Fibroblast of skin of right quadriceps (primary cell): ENCODE measurements at places on chromosomes 6 and 20.

DNA sequence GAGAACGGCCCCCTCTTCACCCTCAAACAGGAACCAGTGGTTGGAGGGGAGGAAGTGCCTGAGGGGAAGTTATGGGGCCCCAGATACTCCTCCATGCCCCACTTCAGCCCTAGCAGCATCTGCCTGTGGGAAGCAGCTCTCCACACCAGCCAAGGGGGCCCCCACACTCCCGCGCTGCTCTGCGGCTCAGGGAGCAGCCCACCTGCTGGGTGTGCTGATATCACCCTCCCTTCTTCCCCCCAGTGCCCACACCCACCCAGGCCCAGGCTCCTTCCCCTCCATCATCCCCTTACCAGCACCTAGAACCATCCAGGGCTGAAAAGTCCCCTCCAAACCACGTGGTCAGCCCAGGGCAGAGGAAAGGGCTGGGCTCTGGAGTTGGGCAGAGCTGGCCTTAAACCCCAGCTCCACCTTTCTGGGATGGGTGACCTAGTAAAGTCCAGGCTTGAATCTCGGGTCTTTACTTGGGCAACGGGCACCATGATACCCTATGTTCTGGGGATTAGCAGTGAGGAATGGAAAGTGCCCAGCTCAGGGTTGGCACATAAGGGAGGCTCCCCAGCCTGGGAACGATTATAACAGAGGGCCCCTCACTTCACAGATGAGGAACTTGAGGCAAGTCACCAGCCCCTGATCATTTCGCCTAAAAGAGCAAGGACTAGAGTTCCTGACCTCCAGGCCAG is 663 bp downstream of the LST1 start:
- no peak for DNase-seq

- no peak for DNase-seq
These were observed 55.7 kb upstream of the SLC23A2 start for GRCh38 chr20:5056801-5057599.

DNA sequence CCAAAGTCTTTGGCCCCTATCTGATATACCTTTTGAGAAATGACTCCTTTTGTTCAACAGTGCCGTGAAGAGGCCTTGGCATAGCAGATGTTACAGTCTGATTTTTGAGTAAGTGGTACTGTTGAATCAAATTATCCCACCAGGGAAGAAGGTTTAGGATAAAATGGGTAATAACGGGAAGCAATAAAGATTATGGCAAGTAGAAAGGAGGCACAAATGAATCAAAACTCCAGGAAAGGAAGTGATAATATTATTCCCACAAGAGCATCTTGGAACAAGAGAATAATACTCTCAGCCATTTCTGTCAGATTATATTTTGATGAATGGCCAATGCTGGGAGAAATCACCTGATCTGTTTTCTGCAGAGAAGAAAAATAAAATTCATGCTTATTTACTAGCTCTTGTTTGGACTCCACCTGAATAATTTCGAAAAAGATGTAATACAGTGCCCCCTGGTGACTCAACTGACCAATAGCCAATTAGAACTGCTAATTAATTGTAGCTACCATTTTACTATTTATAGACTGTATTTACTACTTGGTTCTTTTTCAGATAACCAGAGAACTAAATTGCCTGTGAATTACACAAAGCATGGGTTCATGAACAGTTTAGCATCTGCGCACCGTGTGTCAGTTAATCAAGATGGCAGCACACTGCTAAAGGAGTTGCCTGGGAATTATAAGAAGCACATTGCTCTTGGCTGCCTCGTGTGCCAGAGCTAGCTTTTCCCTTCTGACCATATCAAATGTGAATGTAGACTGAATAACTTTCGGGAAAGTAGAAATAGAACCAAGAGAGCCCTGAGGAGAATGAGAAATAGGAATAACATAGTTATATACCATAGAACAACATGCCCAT is 78.5 kb upstream of the TRDN start:
- peak; percentile 7 for DNase-seq

DNA sequence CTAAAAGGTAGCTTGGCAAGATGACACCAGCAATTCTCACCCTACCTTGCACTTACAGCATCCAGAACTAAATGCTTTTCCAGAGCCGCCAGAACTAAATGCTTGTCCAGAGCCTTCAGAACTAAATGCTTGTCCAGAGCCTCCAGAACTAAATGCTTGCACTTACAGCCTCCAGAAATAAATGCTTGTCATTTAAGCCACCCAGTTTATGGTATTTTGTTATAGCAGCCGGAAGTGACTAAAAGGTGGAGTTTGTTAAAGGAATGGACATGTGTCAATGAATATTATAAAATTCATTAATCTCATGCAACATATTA is 133.5 kb downstream of the GPX5 start:
- DNase-seq, result no peak

GRCh38 chr6:84356907-84357306 is 129.5 kb upstream of the CEP162 start:
- DNase-seq, result no peak

- no peak for DNase-seq
These were observed 73.2 kb downstream of the NPEPL1 start for GRCh38 chr20:58765780-58766179.

- no peak for DNase-seq
These were observed 514.1 kb downstream of the GRIK2 start for GRCh38 chr6:101907356-101908217.

DNA sequence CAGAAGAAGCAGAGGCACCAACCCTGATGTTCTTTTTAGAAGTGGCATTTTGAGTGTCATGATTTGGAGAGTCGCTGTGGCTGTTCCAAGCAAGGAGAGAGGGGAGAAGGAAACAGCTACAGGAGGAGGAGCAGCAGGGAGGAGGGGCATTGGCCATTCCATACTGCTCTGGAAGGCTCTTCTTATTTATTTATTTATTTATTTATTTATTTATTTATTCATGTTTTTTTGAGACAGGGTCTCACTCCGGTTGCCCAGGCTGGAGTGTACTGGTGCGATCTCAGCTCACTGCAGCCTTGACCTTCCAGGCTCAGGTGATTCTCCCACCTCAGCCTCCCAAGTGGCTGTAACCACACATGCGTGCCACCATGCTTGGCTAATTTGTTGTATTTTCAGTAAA is 178.3 kb upstream of the PROKR2 start:
- DNase-seq, result no peak

DNA sequence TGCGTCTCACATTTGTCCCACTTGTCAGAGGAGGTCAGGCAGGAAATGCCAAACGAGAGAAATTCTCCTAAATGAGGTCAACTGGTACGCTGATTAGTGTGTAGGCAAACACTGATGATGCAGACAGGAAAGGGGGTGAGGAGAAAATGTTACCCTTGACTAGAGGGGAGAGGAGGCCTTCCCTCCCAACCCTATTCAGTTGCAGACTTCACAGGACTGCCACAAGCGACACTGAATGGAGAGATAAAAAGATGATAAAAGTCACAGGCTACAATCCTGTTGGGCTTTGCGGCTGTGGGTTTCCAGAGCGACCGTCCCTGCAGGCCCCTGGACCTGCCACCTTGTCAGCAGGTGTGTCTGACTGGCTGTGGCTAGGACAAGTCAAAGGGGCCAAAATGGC is 569.4 kb downstream of the CDH26 start:
- DNase-seq, result no peak

- no peak for DNase-seq
These were observed 35.1 kb downstream of the CST9L start for GRCh38 chr20:23533161-23533560.

- no peak for DNase-seq
These were observed 94.0 kb upstream of the SPTLC3 start for GRCh38 chr20:12914804-12915203.

GRCh38 chr6:166281104-166281503 is 27.1 kb downstream of the PRR18 start:
- DNase-seq, result no peak
